Fibroblast of skin of right biceps (primary cell): ENCODE measurements at places on chromosomes 6 and 20.

GRCh38 chr6:36850021-36850420, 10.8 kb upstream of the CPNE5 start:
- no peak for DNase-seq

DNA sequence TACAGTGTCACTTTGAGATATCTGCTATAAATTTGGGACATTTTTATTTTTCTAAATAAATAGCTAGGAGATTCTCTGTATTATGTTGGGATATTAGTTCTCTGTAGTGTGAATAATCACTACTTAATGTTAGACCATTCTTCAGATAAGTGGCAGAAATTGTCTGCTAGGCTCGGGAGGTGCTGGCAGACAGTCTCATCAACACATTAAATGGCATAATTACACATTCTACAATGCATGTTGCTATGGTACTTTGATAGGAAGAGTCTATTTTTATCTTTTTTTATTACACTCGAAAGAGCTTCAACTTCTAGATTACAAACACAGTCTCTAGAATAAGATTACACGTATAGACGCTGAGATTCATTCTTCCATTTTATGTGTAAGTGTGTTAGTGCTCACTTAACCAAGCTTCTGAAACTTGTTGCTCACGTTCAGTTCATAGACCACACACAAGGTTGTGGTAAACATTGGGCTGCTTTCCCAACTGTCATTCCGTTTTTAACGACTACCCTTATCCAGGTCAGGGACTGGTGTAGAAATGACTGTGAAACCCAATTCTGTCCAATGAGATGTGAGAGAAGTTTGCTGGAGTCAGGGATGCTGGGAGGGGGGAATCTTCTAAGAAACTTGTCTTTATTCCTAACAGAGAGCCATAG, 78.6 kb downstream of the TPBG start:
- DNase-seq, result no peak

DNA sequence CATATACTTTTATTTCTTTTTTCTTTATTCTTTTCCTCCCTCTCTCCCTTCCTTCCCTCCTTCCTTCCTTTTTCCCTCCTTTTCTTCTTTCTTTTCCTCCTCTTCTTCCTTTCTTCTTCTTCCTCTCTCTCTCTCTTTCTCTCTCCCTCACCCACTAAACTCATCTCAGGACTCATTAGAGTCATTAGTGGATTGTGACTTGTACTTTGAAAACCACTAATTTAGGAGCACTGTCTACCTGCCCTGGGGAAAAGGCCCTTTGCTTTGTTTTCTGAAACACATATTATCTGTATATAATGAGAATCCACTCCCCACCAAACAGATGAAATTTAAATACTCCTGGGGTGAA, 68.7 kb upstream of the CEP85L start:
- DNase-seq, result no peak

DNA sequence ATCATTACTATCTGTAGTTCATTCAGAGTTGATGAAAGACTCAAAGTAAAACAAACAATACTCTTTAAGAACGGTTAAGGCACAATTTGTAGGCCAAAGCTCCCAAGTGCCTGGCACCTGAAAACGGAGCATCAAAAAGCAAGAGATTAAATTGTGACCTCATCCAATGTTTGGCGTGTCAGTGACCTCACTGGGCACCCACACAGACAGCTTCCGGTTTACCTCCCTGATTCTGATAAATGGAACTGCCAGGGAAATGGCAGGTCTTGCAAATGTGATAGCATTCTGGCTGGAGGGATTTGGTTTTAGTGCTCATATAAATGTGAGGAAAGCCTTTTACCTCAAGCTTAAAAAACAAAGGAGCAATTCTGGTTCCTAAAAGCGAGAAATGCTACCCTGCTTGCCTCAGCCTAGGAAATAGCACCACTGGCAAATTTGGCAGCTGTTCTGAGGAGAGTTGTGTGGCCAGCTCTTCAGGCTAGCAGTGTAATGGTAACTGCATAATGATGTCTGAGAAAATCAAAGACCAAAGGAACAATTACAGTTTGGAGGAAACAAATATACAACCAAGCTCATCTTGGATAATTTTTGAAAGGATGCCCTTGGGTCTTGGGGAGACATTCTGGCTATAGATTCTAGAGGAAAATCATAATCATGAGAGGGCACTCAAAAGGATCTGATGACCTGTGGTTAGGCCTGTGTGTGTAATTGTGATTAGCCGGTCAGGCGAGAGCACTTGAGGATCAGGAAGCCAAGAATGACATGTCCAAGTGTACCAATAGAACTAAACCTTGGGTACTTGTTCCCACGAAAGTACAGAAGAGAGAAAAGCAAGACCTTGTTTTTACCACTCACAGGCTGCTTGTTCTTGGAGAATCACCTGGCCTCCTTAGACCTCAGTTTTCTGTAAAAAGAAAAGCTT, 174.3 kb downstream of the TFAP2B start:
- DNase-seq, result no peak

- DNase-seq, result peak; percentile 69
Observed at GRCh38 chr6:32154514-32155161, 697 bp downstream of the PPT2 start.

- peak; percentile 82 for DNase-seq
Observed at GRCh38 chr6:35497571-35498421, 917 bp upstream of the TEAD3 start.

GRCh38 chr6:110325197-110325596, 33.0 kb downstream of the METTL24 start:
- DNase-seq, result no peak

- no peak for DNase-seq
Observed at GRCh38 chr6:86963352-86963751, 26.0 kb downstream of the HTR1E start.

DNA sequence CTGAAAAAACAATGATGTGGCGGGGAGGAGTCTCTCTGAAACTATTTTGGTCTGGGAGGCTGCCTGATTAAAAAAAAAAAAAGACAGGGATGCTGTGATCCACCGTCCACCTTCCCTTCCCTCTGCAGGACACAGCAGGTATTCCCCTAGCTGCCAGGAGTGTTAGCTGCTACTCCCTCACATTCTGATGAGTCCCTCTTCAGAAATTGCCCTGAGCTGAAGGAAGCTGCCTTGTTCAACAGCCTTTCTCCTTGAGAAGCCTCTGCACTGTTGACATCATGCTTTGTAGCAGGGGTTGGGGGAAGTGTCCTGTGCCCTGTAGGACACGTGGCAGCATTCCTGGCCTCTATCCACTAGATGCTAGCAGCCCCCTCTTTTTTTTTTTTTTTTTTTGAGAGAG, 71.7 kb upstream of the ZMYND8 start:
- no peak for DNase-seq

- DNase-seq, result no peak
Observed at GRCh38 chr20:62739581-62740285, 31.1 kb downstream of the NTSR1 start.

GRCh38 chr6:30213667-30213956, 406 bp upstream of the TRIM26 start:
- DNase-seq, result no peak

DNA sequence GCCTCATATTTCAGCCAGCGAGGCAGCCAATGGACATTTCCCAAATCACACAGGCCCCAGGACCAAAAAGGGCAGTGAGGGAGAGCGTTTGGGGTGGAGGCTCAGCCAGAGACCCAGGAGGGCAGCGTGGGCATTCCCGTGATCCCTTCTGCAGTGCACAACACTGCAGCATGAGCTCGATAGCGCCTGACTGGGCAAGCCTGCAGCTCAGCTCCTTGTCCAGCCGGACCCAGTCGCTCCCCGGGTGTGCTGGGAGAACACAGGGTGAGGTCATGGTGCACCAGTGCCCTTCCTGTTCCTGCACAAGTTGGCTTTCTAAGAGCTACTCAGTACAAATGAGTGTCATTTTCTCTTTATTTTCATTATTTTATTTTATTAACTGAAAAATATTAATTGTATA, 5.9 kb downstream of the TTLL2 start:
- DNase-seq, result no peak
